ENCODE measurements at places on chromosomes 1 and 21.

GRCh38 chr1:24418898-24419628, 3.5 kb downstream of the NIPAL3 start:
- DNase-seq, result no peak

GRCh38 chr1:174998569-174999215, 1.1 kb upstream of the CACYBP start:
- no peak for DNase-seq

DNA sequence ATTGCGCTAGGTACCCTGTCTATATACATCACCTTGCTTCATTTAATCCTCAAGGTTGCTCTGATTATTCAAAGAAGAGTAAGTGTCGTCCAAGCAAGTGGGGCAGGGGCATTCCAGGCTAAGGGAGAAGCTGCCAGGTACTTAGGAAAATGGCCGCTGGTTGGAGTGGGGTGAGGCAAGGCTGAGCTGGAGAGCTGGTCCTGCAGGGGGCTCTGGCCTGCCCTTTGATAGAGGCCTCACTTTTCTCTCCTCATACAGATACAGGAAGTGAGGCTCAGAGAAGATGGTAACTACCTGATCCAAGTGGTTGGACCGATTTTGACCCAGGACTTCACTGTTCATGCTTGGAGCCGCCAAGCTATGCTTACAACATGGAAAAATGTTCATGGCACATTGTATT, 86.9 kb upstream of the ZBTB40 start:
- DNase-seq, result no peak

DNA sequence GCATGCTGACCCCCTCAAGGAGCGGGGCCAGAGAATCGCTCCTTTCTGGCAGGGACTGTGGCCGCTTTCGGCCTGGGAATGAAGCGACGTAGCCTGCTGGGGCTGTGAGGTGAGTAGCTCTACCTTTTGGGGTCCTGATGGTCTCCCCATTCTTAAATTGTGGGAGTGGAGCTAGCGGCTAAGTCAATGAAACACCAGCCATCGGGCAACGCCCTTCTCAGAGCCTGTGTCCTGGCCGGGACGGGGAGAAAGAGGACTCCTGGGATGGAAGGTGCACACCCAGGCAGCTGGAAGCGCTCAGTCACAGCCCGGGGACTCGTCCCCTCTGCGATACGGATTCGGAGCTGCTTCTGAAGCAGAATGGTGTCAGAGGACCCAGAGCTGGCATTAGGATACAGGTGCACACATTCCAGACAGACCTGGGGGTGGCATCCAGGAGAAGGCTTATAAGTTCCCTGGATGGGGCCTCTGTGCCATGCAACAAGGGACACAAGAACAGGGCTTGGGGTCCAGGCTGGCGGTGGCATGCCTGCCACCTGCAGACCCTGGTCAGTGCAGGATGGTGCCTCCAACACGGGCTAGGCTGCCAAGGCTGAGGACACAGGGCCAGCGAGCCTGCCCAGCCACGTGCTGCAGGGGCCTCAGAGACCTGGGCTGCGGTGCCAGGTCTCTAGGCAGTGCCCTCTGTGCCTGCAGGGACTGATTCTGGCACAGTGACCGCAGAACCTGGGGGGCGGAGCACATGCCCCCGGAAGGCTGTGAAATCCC, 945 bp upstream of the WNT9A start:
- DNase-seq, result no peak

- no peak for DNase-seq
These were observed 135.4 kb upstream of the FMN2 start for GRCh38 chr1:239956263-239956662.

DNA sequence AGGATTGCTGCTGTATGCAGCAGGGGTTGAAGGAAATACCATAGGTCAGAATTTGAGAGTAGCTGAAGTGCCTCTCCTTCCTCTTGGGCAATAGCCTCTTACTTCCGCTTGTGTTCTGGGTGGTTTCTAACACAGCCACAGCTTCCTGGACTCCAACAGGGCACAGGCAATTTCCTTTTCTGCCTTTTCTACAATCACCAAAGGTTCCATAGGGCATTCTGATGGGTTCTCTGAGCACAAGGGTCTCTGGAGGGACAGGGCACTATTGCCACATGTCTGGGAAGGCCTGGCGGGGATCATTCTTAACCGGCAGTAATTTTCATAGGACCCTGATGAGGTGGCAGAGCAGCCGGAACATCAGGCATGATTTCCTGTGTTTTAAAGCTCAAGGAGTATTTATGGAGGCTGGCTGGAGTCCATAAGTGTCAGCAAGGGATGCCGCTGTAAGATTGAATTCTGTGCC, 5.5 kb upstream of the AGTRAP start:
- DNase-seq, result no peak

DNA sequence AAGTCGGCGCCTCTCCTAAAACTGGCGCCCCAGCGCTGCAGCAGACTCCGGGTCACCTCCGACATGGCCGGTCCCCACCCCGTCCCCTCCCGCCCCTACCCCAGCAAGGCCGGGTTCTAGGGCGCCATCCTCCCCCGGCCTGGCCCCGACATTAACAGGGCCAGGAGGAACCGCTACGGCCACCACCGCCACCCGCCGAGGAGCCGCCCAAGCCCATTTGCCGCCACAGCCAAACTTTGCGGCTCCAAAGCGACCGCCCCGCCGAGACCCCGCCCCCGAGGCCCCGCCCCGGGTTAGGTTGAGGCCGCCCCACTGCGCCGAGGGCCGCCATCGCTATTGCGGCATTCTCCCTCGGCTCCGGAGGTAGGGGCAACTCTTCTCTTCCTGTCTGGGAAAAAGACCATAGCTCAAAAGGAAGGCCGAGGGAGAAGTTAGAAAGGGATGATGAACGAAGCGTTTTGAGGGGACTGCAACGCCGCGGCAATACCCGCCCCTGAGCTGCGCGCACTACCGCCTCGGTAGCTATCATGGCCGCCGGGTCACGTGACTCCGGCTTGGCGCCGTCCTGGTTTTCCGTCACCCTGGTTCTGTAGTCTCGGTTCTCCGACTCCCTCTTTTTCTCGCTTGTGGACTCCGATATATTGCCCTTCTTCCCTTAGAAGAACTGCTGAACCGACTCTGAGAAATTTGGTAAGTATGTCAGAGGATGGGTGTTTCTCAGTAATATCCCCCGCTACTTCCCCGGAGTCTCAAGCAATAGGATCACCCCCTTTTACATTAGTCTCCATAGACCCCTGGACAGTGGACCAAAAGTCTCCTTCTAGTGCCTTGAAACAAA, at the start of the genes AIDA and BROX:
Gene AIDA, minus strand, starts transcription at position 239 of the 838 bp plus-strand sequence. Its CDS starts 174 bp downstream, at position 65.
Gene BROX, plus strand, starts transcription at position 312 of the 838 bp plus-strand sequence. CDS start 3,136 bp downstream, outside the sequence.
- peak; percentile 61 for DNase-seq

- no peak for DNase-seq
These were observed 2.9 kb downstream of the KCNE1 start for GRCh38 chr21:34509151-34509550.

GRCh38 chr1:30330644-30331043, 392.7 kb downstream of the MATN1 start:
- DNase-seq, result no peak

- DNase-seq, result no peak
These were observed 12.1 kb upstream of the C1orf174 start for GRCh38 chr1:3911981-3912808.

DNA sequence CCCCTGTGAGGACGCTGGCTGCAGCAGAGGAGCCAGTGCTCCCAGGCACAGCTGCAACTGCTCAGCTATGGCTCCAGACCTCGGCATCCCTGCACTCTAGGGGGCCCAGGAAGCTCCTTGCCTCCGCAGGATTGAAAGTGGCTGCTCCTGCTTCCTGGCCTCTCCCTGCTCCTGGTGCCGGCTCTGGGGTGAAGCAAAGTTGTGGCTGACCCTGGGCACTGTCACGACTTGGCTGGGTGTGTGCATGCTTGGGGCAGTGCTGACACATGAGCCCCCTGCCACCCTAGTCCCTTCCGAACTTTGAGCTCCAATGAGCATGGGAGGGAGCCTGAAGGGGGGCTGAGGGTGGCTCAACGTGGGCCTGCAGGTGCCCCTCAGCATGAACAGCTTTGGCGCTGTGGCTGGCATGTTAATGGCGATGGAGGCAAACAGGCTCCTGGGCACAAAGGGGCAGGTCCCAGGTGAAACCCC, 1512.2 kb downstream of the KCNT2 start:
- no peak for DNase-seq

- no peak for DNase-seq
These were observed 520 bp downstream of the TMEM201 start for GRCh38 chr1:9589144-9589718.

- DNase-seq, result no peak
These were observed 6.0 kb upstream of the ARHGEF2 start for GRCh38 chr1:155984341-155984740.

DNA sequence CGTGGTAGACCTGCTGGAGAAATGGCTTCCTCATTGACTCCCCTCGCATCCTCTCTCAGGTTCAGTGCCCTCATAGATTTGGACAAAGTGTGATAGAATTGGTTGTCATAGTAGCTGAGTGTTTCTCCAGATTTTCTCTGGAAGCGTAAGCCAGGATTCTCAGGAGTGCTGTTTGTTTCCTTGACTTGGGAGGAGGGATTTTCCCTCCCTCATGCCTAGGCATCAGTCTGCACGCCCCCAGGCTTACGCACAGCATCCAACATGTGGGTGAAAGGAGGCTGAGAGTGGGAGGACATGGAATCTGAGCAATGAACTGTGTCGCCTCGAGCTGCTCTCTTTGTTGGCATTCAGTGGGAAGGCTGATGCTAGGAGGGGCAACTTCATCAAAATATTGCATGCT, 503.5 kb downstream of the LTN1 start:
- no peak for DNase-seq

GRCh38 chr1:32276032-32276782, 15.7 kb upstream of the HDAC1 start:
- DNase-seq, result no peak

DNA sequence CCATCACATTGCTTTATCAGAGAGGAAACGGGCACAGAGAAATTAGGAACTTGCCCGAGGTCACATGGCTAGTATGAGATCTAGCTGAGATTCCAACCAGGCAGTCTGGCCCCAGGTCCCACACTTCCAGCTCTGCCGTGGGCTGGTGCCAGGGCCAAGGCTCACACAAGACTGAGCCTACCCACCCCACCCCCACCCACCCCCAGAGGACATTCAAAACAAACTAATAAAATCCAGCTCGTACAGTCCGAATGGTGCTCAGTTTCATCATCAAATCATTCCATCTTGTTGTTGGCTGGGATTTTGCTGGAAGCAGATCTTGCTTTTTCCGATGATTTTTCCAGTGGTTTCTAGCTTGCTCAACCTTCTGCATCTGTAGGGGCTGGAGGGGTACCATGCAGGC, 27.9 kb downstream of the MATN1 start:
- DNase-seq, result peak; percentile 64
